ENCODE measurements at places on chromosomes 5 and 9.

DNA sequence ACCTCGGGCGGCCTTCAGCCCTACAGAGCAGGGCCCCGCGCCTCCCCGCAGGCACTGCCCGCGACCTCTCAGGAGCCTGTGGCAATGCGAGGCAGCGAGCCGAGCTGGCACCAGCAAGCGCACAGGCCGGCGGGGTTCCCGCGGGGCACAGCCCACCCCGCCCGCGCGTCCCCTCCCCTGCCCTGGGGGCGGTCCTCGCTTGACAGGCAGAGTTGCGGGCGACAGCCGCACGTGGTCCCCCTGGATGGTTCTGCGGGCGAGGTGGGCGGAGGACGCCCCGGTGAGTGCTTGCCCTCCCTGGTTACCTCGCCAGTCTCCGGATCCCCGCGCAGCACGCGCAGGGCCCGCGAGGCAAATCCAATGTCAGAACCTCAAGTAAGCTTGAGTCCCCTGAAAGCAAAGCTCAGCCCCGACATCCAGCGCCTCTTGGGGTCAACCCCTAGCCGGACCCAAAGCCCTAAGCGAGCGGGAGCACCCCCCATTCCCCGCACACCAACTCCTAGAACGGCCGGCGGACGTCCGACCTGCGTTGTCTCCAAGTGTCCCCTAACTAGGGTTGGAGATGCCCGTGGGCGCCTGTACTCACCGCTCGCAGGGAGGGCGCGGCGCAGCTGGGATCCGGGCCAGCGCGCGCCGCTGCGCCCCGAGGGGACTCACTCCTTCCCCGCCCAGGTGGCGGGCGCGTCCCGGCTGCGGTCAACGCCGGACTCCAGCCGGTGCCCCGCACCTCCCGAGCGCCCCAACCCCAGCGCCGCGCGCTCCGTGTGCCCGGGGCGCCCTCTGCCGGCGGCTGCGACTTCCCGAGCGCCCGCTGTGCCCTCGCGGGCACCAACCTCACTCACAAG lies at the start of gene DRD1:
Gene DRD1 (minus strand): TSS at position 123 of the 845 bp plus-strand sequence. CDS start 1,083 bp downstream, outside the sequence.
- DNase-seq = no peak

DNA sequence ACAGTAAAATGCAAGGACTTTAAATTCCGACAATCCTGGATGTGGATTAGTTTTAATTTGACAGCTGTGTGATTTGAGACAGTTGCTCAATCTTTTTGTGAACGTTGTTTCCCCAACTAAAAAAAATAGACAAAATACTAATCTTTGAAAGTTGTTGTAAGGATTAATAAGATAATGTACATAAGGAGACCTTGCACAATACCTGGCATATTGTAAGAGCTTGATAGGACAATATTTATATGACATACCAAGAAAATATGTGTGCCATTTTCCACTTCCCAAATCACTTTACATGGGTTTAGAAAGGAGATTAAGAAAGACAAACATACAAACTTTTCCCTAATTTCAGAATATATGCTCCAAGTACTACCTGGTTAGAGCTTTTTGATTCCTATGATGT lies 25.3 kb downstream of the ARRDC3 start:
- DNase-seq = no peak

DNA sequence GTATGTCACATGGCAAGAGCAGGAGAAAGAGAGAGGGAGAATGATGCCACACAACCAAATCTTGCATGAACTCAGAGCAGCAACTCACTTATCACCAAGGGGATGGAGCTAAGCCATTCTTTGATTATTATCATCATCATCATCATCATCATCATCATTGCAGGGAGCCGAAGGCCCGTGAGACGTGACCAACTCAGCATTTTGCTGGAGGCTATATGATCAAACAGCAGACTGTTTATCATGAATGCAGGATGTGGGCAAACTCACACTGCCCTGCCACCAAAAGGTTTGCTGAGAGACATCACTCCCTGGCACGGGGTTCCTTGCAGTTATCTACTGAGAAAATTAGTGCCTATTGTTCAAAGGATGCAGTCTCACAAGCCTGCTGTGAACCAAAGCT lies 8.6 kb upstream of the ZNF169 start:
- no peak for DNase-seq

- DNase-seq = no peak
These were observed 146.6 kb downstream of the MAN2A1 start for GRCh38 chr5:109836280-109836679.

GRCh38 chr9:135561391-135562234 lies at the start of gene PAEP:
TSS of gene PAEP (plus strand) at chr9:135561756.
- DNase-seq = no peak

GRCh38 chr5:139631520-139632165 lies 16.5 kb upstream of the CXXC5 start:
- DNase-seq = no peak

DNA sequence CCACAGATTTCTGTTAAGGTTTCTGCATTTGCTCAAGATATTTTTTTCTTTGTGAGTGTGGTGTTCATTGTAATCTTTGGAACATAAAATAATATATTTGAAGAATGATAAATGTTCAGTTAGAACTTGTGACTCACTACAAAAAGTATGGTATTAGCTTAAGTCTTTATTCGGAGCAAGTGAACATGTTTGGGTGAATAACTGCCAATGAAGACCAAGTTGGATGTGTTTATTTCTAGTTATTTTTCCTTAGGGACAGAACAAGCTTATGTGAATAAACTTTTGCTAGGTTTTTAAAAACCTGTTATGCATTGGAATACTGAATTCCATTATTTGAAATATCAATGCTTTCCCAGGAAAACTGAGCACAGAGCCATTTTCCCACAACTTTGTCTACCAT lies 418.6 kb downstream of the SLCO4C1 start:
- DNase-seq = no peak
